BJ (cell line): ENCODE measurements at places on chromosomes 12 and 14. TPM values are rescaled to one million over a fixed set of nuclear protein-coding genes. Genes with fewer than 3 reads are reported as not detected.

- no peak for DNase-seq
These were observed 15.7 kb downstream of the PLEKHG7 start for GRCh38 chr12:92718483-92718990.

GRCh38 chr12:19181666-19182426 lies 52.3 kb downstream of the PLEKHA5 start:
- no peak for DNase-seq

KRT1 gene
- not detected in 2 replicates for polyA plus RNA-seq

- DNase-seq: peak; percentile 47
These were observed 139.3 kb upstream of the ARHGAP5 start for GRCh38 chr14:31937730-31938346.

DNA sequence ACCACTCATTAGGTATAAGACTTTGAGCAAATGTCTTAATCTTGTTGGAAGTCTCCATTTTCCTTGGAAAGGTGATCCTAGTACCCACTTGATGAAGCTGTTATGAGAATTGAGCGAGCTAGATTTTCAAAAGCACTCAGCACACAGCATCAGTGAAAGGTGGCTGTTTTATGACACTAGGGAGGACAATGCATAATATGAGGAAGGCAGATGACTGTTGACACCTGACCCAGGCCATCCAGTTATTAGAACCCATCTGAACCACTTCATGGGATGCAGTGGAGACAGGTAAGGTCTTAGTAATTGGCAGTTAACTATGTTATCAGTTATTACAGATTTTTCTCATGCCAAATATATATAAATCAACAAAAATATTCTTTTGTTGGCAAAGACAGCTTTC lies 369.9 kb upstream of the PDE3A start:
- no peak for DNase-seq

DNA sequence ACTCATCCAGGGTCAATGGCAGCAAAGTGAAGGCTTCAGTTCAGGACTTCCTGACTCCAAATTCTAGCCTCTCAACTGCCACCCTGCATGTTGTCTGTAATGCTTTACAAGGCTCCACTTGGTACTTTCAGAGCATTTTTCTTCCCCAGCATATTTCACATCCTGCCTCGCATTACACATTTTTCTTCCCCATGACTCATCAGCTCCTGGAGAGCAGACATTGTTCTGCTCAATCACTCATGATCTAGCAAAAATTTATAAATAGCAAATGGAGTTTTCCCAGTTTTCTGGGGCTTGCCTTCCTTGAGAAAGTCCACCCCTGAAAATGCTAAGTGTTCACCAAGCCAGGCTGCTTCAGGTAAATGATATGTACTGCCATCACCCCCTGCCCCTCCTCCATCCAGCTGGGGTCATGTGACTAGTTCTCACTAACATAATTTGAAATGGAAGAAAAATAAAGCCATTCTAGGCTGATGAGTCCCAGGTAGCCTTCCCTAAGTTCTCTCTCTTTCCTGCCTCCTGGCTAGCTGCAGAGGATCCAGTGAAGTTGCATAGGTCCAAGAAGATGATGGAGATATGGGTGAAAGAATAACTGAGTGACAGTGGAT lies 69.4 kb downstream of the ARMH4 start:
- DNase-seq: peak; percentile 78
